ENCODE measurements at places on chromosomes 3 and 15.

DNA sequence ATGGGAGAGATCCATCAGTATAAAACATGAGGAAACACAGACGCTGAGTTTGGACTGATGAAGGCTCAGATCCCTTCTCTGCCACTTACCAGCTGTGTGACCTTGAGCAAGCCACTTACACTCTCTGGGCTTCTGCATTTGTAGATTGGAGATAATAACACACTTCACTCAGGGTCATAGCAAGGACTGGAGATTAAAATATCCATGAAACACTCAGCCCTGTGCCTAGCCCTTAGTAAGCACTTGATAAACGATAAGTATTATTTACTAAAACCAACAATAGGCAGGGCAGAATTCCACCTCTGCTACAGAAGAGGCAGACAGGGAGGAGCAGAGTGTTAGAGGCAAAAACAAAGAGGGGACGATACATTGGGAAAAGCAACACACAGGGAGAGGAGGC, 420.5 kb upstream of the WNT5A start:
- DNase-seq = no peak

DNA sequence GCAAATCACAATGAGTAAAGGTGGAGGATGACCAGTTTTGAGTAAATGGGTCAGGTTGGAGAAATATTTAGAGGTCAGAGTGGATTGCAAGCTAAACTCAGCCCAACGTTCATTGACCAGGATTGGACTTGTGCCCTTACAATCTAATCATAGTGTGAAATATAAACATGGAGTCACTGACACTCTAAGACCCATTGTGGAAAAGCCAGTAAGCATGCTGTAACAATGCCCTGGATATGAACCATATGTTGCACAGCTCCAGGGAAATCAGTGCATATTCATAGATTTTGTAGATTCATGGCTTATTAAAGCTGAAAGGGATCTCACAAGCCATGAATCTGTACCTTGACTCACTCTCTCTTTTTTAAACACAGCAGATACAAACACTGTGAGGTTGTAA, 660.2 kb upstream of the LMCD1 start:
- DNase-seq = no peak

DNA sequence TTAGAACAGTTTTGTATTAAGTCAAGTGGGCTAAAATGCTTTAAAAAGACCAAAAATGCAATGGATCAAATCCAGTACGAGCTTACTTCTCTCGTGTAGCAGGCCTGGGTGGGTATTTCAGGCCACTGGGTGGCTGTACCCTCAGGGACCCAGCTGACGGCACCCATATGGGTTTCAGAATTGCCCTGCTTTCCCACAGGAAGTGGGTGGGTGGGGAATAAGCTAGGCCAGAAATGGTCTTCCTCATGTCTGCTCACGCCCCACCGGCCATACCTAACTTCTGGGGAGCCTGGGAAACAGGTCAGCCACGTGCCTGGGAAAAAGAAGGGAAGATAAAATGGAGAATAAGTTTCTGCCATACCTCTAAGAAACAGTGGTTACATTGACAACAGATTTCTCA, 20.3 kb downstream of the GPR160 start:
- DNase-seq = no peak

DNA sequence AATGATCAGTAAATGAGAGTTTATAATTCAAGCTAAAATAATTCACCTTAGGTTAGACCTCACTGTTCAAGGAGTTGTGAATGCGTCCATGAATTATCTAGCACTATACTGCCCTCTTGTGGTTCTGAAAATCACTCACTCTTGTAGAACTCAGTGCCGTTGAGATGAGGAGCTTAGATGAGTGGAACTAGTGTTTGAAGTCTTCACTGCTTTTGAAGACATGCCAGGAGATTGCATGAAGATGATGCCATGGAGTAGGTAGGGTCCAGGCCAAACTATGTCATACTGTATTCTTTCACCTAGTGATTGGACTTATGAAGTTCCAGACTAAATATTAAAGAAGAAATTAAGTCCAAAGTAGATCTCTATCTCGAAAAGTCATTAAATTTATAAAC, 28.8 kb downstream of the LYSMD4 start:
- DNase-seq = no peak

DNA sequence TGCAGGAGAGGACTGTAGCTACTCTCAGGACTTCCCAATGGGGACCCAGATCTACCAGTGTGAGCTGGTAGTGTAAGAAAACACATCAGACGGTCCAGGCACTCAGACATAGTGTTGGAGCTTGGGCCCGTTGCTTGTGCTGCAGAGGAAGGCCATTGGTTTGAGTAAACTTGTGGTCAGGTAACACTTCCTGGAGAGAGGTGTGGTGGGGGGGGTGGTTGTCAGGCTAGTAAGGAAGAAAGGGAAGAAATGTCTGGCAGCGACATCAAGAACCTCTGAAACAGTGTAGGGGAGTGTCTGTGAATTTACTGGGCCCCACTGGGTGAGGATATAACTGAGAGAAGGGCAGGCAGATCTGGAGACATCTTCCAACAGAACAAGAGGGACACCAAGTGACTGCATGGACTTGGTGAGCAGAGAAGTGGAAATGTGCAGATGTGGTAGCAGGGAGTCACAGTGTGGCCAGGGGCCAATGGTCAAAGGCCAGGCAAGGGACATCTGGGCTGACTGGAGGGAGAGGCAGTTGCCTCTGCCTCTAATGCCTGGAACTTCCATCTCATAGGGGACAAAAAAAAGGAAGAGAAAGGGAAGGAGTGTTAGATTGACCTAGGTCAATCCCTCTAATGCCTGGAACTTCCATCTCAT, 63.7 kb upstream of the MRPS22 start:
- DNase-seq = no peak

DNA sequence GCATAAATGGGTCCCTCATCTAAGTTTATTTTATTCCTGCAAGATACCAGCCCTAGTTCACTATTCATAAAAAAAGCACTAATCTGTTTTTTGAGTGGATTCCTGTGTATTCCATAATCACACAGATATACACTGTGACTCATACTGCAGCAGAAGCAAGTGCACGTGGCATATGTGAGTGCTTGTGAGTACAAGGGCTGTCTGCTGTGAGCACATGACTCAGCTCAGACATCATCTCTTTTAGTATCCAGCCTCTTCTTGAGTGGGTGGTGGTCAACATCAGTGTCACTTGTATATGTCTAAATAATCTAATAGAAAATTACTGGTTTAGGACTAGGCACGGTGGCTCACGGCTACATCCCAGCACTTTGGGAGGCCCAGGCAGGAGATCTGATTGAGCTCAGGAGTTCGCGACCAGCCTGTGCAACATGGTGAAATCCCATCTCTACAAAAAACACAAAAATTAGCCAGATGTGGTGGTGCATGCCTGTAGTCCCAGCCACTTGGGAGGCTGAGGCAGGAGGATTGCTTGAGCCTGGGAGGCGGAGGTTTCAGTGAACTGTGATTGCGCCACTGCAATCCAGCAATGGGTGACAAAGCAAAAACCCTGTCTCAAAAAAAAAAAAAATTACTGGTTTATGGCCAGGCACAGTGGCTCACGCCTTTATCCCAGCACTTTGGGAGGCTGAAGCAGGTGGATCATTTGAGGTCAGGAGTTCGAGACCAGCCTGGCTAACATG, 49.8 kb downstream of the NIPA2 start:
- DNase-seq = no peak

- no peak for DNase-seq
Measured at GRCh38 chr15:93288728-93289294, 199.8 kb upstream of the RGMA start.

GRCh38 chr15:27271258-27271657, 300.3 kb downstream of the GABRG3 start:
- no peak for DNase-seq

- DNase-seq = no peak
Measured at GRCh38 chr3:170961616-170962400, 53.4 kb upstream of the EIF5A2 start.

- peak; percentile 30 for DNase-seq
Measured at GRCh38 chr15:59997070-59997701, 6.9 kb upstream of the FOXB1 start.

- DNase-seq = no peak
Measured at GRCh38 chr3:105187344-105187743, 179.4 kb upstream of the ALCAM start.

GRCh38 chr15:95620934-95621579, 709.4 kb upstream of the NR2F2 start:
- no peak for DNase-seq

DNA sequence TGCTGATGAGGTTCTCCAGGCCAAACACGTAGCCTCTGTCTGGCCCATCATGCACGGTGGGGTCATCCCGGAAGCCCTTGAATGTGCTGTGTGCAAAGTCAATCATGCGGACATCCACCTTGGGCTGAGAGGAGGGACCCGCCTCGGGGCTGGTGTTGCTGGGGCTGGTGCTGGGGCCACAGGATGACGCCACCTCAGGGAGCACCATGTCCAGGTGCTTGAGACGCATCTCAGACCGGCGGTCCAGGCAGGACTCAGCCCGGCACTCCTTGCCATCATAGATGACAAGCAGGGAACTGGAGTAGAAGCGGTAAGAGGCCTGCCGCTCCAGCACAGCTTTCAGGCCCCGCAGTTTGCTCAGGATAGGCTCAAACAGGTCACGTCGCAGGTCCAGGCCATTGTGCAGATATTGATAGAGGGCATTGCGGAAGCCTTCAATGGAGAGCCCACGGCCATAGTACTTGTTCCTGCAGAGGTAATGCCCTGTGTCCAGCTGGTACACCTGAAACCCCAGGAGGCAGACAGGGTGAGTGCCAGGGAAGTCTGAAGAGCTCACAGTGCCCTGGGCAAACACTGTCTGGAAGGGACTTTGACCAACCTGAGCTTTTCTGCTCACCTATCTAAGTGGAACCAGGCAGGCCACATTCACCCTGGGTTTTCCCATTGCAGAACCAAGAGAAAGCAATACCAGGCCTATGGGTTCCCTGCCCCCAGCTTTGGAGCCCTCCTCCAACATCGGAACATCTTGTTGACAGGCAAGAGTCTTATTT, 3.6 kb upstream of the GMPPB start:
- DNase-seq = no peak

GRCh38 chr3:122186372-122186771, 2.9 kb downstream of the CASR start:
- no peak for DNase-seq

GRCh38 chr3:133468251-133468721, 68.4 kb downstream of the BFSP2 start:
- no peak for DNase-seq

GRCh38 chr3:143831994-143832393, 16.3 kb downstream of the SLC9A9 start:
- no peak for DNase-seq

DNA sequence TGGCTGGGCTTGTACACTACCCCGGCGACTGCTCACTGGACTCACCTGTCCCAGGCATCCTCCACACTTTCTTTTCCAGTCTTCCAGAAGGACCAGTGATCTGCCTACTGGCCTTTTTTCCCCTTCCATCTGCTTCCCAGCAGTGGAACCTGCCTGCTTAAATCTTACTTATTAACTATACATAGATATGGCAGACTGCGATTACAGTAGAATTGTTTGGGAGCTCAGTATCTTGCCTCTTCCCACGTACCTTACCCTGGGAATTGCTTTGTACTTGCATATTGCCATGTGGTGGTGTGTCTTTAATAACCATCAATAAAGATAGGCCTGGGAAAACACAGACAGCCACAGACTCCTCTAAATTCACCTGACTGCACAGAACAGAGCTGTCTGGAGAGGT, 11.8 kb upstream of the HES1 start:
- DNase-seq = no peak

GRCh38 chr3:122074621-122075265, 19.6 kb downstream of the CD86 start:
- DNase-seq = no peak

GRCh38 chr3:136943436-136943835, 14.3 kb upstream of the IL20RB start:
- no peak for DNase-seq

DNA sequence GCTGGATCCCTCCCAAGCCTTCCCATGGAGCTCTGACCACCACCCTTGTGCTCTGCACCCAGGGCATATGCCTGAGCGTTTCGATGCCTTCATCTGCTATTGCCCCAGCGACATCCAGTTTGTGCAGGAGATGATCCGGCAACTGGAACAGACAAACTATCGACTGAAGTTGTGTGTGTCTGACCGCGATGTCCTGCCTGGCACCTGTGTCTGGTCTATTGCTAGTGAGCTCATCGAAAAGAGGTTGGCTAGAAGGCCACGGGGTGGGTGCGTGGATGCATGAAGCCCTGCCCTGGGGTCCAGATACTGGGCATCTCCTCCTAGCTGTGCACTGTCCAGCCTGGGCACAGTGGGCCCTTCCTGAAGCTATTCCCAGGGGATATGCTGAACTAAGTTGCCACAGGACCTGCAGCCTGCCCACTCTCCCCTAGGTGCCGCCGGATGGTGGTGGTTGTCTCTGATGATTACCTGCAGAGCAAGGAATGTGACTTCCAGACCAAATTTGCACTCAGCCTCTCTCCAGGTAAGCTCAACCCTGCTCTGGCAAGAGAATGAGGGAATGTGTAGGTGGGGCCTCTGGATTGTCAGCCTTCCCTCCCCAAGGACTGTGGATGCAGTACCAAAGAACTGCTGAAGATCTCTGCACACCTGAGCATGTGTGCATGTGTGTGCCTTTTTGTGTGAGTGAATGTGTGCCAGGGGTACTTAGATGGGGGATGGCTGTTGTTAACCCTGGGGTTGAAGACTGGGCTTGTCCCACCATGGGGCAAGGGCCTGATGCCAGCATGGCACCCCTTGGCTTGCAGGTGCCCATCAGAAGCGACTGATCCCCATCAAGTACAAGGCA, 2.1 kb downstream of the MYD88 start:
- DNase-seq = no peak

DNA sequence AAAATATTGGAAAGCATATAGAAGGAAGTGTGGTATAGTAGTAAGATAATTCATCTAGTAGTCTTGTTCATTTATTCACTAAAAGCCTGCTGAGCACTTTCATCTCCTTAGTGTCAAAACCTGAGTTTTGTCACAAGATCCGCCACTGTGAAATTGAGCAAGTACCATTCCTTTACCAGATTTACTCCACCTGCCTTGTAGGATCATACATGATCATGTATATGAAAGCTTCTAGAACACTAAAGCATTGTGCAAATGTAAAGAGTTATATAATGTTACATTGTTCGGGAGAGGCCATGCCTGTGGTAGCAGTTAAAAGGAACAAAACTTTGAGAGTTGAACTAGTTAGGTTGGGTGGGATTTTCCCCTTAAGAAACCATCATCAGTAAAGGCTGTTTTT, 35.0 kb downstream of the UBE2E2 start:
- DNase-seq = no peak

DNA sequence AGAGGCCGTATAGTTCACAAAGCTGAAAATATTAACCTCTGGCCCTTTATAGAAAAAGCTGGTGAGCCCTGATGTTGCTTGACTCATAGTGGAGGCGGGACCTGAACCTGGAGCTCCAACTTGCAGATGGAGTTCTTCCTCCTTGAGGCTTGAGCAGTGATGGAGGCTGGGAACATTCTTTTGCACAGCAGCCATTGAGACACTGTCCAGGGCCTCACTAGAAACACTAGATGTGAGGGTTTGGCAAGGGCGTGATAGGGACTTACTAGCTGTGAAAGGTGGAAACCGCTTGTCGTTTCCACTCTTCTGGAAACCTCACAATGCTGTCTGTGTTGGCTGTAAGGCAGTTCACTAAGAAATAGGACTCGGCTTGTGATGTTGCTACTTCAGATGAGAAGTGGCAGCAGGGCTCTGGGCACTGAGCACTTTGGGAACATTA, 12.5 kb downstream of the SMAD6 start:
- no peak for DNase-seq
